ENCODE measurements at places on chromosomes 13 and 19.
A peak's percentile ranks its signal among the peaks of the same experiment; 100 is the strongest.

DNA sequence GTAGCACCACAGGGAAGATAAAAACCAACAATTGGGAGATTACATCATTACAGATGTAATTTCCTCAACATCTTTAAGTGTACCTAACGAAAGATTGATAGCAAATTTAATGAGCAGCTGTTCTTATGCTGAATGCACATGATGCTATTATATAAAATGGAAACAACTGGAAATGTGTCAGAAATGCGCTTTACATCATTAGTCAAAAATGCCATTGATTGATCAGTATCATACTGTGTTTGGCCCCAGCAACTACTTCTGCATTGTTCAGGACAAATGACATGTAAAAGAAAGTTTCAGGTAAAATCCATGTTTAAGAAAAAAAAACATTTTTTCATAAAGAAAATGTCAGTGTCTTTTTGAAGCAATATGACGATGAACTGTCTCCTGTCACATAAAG, 625.5 kb upstream of the MIR17HG start:
- DNase-seq = no peak

GRCh38 chr19:35731779-35732405, 10.4 kb downstream of the IGFLR1 start:
- DNase-seq = no peak

- DNase-seq = no peak
Measured at GRCh38 chr19:54606891-54607784, 13.7 kb downstream of the LILRA1 start.

GRCh38 chr13:34897220-34897619, 44.9 kb upstream of the NBEA start:
- no peak for DNase-seq

GRCh38 chr13:47005756-47006414, 109.0 kb upstream of the HTR2A start:
- DNase-seq = no peak

DNA sequence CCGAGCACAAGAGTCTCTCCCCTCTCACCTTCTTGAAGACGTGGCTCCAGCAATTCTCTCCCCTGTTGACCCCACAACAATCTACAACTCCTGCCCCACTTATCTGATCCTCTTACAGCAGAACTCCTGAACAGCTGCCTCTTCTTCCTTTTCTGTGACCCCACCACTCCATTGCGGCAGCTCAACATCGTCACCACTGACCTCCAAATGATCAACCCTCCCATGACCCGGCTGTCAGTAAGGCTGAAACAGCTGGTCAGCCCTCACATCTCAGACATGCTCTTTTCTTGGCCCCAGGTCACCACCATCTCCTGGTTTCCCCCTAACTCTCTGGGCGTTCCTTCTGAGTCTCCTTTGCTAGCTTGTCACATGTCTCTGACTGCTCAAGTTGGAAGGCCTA, 1.8 kb downstream of the EXOSC5 start:
- DNase-seq = no peak

DNA sequence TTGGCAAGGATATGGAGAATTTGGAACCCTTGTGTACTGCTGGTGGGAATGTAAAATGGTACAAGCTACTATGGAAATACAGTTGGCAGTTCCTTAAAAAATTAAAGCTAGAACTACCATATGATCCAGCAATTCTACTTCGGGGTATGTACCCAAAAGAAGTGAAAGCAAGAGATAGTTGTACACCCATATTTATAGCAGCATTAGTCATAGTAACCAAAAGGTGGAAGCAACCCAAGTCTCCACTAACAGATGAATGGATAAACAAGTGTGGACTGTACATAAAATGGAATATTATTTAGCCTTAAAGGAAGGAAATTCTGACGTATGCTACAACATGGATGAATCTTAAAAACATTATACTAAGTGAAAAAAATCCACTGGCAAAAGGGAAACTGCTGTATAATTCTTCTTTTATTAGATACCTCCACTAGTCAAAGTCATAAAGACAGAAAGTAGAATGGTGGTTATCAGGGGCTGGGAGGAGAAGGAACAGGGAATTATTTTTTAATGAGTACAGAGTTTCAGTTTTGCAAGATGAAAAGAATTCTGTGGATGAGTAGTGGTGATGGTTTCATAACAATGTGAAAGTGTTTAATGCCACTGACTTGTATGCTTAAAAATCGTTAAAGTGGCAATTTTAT, 141.6 kb downstream of the RXFP2 start:
- no peak for DNase-seq

DNA sequence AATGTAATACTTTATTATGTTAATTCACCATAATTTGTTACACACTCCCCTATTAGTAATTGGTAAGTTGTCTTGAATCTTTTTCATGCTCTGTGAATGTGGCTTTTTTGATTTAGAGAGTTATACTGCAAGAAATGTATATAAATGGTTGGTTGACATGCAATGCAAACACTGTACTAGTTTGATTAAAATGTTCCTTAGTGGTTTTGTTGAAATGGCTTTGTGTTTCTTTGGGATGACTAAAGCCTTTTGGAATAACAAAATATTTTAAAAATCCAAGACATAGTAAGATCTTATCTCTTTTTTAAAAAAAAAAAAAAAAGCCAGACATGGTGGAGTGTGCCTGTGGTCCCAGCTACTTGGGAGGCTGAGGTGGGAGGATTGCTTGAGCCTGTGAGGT, 10.5 kb downstream of the LAMP1 start:
- DNase-seq = no peak

GRCh38 chr13:106786006-106786563, 218.1 kb upstream of the ARGLU1 start:
- DNase-seq = no peak

GRCh38 chr19:11046605-11047354, 42.5 kb upstream of the LDLR start:
- DNase-seq = no peak

DNA sequence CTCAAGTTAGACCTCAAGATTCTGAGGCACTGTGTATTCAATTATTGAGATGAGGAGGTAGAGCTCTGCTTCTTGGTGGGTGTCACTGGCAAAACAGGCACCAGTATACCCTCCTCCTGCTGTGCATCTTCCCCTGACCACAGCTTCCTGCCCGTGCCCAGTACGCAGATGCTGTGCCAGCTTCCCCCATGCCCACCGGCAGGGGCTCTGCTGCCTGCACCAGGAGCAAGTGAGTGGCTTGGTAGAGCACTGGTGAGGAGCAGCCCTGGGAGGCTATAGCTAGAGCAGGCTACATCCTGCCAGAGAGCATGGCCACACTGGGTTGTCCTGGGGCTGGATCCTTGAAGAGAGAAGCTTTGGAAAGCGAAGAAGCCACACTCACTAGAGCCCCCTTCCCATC, 21.0 kb upstream of the RNF17 start:
- DNase-seq = no peak

DNA sequence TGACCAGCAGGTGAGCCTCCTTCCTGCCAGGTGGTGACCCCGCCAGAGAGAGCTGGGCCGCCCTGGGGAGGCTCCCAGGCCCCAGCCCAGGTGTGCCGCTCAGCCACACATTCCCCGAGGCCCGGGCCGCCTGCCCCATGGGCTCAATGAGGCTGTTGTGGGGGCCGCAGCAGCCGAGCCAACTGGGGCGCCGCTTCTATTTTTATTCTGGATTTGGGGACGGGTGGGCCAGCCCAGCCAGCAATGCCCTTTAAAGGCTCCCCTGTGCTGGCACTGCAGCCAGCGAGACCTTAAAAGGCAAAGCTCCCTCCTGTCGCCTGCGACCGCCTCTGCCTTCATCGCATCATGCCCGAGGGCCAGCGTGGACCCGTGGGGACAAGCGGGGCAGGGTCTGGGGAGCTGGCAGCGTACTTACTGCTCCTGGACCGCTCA, 17.7 kb upstream of the CRTC1 start:
- DNase-seq = no peak

DNA sequence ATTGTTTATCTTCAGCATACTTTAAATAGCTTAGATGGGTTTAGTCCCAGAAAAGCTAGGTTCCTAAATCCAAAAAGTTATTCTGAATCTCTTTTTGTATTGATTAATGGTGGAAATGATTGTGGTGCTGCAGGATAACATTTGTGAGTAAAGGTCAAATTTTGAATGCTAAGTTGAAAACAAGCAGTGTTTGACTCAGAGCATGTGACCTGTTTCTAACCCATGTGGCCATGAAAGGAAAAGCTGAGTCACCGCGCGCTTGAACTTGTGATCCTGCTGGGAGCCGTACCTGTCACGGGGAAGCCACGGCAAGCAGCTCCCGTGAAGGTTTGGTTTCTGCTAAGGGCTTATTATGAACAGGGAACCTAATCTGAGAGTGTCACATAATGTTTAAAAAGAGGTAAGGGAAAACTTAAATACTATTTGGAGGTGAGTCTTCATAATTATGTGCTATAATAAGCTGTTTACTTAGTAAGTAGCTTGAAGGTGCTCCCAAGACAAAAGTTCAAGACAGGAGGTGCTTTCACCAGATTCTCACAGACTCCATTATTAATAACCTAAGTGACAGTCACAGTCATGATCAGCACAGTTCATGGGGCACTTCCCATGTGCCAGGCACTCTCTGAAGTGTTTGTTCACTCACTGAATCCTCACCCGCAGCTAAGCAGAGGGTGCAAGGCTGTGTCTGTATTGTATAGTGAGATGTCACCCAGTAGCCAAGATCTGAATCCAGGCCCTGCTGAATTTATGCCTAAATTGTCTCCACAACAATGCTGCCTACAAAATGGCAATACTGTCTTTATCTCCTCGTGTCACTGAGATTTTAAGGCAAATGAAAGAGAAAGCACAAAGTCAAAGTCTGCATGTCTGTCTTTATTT, 286.5 kb downstream of the MYO16 start:
- DNase-seq = peak; percentile 34

DNA sequence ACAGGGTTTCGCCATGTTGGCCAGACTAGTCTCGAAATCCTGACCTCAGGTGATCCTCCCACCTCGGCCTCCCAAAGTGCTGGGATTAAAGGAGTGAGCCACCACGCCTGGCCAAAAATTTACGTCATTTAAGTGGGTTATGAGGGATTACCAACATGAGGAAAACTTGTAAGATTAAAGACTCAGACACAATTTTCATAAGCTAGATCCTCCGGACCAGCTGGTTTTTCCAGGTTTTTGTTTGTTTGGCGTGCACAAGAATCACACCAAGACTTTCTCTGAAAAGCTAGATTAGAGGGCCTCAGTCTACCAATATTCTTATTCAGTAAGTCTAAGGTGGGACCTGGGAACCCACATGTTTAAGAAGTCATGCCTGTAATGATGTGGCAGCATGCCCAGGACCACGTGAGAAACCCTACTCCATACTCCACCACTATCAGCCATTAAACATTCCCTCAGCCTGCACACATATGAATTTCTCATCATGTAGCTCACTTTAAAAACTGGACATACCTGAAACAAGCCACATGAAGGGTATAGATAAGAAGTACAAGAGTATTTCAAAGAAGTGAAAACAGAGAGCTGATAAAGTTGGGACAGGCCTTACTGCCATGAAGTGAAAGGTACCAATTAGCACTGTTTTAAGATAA, 25.7 kb downstream of the DIAPH3 start:
- no peak for DNase-seq

GRCh38 chr13:99378985-99379733, 72.0 kb upstream of the GPR183 start:
- no peak for DNase-seq

- no peak for DNase-seq
Measured at GRCh38 chr13:102286326-102286725, 115.5 kb downstream of the FGF14 start.

- no peak for DNase-seq
Measured at GRCh38 chr13:81609335-81609734, 1268.4 kb upstream of the SPRY2 start.

DNA sequence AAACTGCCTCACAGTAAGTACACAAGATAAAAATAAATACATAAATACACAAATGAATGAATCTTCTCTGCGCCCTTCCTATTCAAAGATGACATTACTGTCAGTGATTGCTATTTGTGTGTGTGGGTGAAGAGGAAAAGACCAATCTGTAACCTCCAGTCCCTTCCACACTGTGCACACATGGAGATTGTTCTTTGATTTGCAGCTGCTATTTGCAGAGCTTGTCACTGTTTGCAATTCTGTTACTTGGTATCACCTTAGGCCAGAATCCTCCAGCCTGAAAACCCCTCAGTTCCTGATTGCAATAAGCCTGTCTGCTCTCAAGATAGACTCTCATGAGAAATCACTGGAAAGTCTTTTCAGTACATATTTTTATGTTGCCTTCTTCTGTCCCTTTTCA, 1314.9 kb downstream of the PCDH9 start:
- DNase-seq = no peak

GRCh38 chr19:50695251-50696093, 24.1 kb downstream of the SHANK1 start:
- DNase-seq = no peak

- DNase-seq = no peak
Measured at GRCh38 chr13:72680353-72680752, 47.1 kb downstream of the MZT1 start.

Measured in NCI-H510A (cell line).